Muscle of leg (tissue), 16 donors: ENCODE measurements at places on chromosomes 1 and 21. TPM values are rescaled to one million over a fixed set of nuclear protein-coding genes. Genes with fewer than 3 reads are reported as not detected.
A peak's percentile ranks its signal among the peaks of the same experiment; 100 is the strongest.

DNA sequence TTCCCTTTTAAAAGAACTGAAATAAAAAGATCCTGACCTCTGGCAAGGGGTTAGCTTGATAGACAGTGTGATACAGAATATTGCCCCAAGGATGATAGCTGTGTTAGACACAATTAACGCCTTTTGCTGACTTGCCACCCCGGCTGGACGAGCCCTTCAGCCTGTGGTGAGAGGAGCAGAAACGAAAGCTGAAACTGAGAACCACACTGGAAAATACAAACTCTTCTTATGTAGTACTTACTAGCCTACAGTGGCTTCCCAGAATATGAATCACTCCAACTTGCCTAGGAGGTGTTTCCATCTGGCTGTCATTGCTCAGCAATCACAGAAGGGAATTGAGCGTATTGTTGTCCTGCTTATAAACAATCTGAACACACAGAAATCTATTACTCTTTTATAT is 22.9 kb downstream of the SAMSN1 start:
- DNase-seq: peak; percentile 51

GRCh38 chr1:35726450-35727433 is 8.1 kb upstream of the C1orf216 start:
- DNase-seq: peak; percentile 72

Gene FCMR
- 0.58 TPM for total RNA-seq

- no peak for DNase-seq
Observed at GRCh38 chr1:78640462-78640861, 9.2 kb upstream of the IFI44 start.

DNA sequence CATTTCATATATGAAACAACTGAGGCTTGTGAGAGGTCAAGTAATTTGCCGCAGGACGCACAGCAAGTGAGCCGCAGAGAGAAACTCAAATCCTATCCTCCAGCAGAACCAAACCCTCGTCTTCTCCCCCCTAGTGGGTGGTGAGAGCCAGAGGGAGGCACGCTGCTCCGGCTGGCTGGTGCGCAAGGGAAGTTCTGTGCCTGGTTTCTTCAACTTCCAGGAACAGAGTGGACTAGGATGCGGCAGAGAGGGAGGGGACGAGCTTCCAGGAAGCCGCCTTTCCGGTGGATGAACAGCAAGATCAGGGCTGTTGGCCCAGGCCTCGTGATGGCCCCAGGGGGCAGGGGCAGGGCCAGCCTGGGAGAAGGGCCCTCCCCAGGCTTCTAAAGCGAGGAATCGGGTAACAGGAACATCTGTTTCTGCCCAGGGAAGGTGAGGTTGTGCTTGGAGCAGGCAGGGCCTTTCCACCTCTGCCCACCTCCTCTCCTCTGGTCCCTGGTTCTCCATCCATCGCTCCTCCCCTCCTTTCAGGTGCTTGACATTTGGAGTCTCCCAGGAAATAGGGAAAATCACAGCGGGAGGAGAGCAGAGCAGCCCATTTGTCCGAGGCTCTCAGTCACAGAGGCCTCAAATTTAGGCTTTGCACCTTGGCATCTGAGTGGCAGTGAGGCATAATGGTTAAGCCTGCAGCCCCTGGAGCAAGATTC is 16.8 kb upstream of the PDIK1L start:
- DNase-seq: peak; percentile 40

Gene LYPD8
- total RNA-seq: not detected

DNA sequence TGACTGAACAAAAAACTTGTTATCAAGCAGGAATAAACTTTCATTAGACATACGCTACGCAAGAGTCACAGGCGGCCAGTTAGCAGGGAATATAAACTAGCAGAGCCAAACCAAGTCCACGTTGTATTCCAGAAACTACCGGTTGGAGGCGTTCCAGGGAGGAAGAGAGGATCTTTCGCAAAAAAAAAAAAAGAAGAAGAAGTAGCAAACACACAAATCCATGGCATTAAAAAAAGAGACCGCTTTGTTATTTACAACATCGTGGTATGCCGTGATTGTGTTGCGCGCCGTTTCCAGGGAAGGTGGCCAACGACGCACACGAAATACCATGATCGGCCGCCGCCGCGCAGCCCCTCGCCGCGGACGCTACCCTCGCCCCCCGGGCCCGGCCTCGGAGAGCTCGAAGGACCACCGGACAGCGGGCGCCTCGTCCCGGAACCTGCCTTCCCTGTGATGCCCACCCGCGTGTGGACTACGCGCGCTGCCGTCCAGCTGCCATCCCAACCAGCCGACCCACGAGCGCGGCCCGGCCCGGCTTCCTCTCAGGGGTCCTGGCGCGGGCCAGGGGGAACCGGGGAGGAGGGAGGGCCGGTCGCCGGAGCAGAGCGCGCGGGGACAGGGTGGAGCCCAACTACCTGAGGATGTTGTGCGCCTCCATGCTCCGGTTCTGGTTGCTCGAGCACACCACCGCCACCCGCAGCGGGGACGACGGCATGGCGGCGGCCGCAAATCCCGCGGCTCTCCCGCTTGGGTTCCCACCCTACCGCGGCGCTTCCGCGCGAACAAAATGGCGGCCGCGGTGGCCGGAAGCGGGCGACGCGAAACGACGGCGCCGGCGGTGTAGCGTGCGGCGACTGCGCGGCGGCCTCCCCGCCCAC is 581 bp downstream of the SSU72 start:
- peak; percentile 87 for DNase-seq

Gene RNU1-4
- total RNA-seq: 2,384 TPM

DNA sequence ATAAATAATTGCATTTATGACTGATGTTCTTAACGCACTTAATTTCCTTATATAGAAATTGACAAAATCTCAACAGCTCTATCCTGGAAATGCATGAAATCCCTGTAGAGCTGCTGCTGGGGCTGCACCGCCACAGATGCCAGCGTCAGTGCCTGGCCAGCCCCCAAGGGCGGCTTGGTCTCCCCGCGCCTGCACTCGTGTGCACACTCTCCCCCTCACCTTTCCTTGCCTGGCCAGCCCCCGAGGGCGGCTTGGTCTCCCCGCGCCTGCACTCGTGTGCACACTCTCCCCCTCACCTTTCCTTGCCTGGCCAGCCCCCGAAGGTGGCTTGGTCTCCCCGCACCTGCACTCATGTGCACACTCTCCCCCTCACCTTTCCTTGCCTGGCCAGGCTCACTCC is 11.3 kb downstream of the TPRG1L start:
- no peak for DNase-seq

GRCh38 chr1:23407016-23407630 is 17.4 kb downstream of the TCEA3 start:
- DNase-seq: no peak

Gene CLEC20A
- 0.04 TPM for total RNA-seq

Gene SEC16B
- total RNA-seq: 7.4 TPM

Gene KRTAP19-1
- not detected for total RNA-seq

Gene SYT14
- 0.98 TPM for total RNA-seq

GRCh38 chr1:109094377-109094803 is 3.8 kb downstream of the TMEM167B start:
- no peak for DNase-seq

DNA sequence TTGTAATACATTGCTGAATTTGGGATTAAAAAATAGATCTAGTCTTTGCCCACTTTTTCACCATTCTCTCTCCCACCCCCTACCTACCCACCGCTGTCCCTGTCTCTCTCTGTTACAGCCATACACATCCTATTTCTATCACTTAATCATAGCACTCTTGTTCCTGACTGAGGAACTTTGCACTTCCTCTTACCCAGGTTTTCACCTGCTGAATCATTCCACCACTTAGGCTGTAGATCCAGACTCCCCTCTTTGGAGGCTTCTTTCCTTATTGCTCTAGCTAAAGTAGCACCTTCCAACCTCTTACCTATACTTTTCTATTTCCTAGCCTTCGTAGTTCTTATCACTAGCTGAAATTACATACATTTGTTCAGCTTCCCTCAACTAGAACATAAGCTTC is 59.6 kb downstream of the ATP6V1G3 start:
- no peak for DNase-seq

- no peak for DNase-seq
Observed at GRCh38 chr1:208145167-208145566, 99.0 kb downstream of the PLXNA2 start.

GRCh38 chr1:29808141-29808995 is 572.0 kb downstream of the PTPRU start:
- no peak for DNase-seq

DNA sequence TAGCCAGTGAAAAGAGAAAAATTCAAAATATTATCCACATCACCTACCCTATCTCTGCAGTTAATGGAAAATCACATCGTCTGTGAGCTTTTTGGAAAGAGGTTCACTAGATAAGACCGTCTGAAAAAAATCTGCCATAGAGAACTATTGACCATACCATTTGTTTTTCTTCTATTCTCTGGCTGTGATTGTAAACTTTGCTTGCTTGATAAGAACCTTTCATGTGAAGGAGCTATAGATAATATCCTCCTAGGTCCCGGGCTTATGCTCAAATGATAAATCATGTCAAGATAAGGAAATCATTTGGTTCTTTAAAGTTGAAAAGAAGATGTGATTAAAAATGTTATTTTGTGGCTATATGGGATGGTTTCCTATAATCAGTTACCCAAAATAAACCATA is 369.9 kb downstream of the SIPA1L2 start:
- DNase-seq: no peak

GRCh38 chr1:31368611-31369107 is 4.2 kb downstream of the FABP3 start:
- DNase-seq: peak; percentile 27
